ENCODE measurements at places on chromosomes 13 and 19.

- no peak for DNase-seq
These were observed 82.4 kb downstream of the EFNB2 start for GRCh38 chr13:106453101-106453500.

- no peak for DNase-seq
These were observed 63.0 kb downstream of the ITGBL1 start for GRCh38 chr13:101515504-101515903.

DNA sequence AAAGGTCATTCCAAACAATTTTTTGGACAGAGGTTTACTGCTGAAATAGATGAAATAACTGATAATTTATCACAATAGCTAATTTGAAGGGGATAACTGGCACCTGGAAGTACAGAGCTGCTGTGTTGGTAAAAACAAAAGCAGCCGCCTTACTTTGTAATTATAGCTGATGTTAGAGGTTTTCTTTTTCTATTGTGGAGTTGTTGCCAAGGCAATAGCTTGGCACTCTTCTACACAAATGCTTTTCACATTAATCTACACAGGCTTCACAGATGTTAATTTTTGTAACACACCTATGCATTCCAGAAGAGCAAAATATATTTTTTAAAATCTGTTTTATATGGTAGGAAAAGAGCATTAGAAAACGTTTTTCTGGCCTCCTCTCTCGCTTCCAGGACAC, 56.9 kb downstream of the LACC1 start:
- DNase-seq: no peak

DNA sequence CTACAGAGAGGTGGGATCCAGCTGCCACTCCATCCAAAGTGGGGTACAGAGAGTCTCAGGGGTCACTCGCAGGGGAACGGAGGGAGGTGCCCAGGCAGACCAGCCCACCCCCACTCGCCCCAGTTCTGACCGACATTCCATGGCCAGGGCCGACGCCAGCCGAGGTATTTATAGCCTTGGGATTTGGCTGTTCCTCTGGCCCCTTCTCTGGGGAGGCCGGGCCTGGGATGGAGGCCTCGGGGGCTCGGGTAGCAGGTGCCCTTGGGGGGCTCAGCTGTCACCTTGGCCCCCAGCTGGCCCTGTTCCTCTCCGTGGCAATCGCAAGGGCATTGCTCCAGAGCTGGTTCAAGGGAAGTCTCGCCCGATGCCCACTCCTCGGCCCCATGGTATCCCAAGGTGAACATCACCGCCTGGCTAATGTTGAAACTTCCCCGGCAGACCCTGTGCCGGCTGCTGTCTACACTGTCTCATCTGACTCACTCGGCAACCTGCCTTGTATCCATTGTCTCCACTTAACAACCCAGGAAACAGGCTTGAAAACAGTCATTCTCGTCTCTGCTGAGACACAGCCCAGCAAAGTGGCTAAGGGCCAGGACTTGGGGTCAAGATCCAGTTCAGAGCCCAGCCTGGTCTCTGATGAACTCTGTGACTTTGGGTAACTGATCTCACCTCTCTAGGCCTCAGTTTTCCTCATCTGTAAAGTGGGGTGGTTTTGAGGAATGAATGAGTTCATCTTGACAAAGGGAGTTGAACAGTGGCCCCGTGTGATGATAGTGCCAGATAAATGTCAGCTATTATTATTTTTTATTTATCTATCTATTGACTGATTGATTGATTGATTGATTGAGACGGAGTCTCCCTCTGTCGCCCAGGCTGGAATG, 9.7 kb downstream of the PRKACA start:
- DNase-seq: no peak

- no peak for DNase-seq
These were observed 23.5 kb upstream of the CD177 start for GRCh38 chr19:43329989-43330388.

DNA sequence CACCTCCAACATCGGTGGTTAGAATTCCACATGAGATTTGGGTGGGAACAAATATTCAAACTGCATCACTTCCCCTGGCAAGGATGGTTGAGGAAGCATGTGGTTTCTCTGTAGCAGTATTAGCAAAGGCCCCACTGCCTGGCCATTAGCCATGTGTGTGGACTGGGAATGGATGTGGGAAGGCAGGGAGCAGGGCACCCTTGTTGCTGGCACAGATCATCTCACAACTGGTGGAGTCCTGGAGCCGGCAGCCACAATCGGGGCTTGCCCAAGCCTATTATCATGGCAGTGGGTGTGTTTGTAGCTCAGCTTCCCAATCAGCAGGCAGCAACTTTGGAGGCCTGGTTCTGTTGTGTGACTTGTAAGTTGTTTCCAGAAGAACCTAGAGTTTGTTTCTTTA, 391.9 kb downstream of the DLEU7 start:
- no peak for DNase-seq

DNA sequence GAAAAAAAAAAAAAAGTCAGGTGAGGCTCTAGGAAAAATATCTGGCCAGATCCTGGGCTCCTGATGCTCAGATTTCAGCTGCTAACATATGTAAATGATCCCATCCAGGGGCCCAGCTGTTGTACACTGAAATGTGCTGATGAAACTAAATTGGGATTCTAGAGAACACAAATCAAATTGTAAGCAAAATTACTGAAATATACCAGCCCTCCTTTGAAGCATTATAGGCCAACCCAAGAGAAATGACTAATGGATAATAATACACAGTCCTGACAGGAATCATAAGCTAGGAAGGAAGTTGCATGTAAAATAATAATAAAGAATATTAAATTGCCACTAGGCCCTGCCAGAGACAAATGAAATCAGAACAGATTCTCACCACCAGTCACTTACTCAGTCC, 17.8 kb downstream of the KCTD12 start:
- DNase-seq: no peak

GRCh38 chr19:42113641-42114348, 18.5 kb downstream of the POU2F2 start:
- peak; percentile 49 for DNase-seq

GRCh38 chr19:4453232-4454179, 4.1 kb downstream of the UBXN6 start:
- DNase-seq: no peak

DNA sequence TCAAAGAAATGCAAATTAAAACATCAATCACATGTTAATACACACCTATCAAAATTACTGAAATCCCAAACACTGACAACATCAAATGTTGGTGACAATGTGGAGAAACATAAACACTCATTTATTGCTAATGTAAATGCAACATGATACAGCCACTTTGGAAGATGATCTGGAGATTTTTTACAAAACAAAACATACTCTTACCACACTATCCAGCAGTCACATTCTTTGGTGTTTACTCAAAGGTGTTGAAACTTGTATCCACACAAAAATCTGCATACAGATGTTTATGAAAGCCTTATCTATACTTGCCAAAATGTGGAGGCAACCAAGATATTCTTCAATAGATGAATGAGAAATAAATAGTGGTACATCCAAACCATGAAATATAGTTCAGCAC, 1219.5 kb upstream of the PCDH20 start:
- no peak for DNase-seq

DNA sequence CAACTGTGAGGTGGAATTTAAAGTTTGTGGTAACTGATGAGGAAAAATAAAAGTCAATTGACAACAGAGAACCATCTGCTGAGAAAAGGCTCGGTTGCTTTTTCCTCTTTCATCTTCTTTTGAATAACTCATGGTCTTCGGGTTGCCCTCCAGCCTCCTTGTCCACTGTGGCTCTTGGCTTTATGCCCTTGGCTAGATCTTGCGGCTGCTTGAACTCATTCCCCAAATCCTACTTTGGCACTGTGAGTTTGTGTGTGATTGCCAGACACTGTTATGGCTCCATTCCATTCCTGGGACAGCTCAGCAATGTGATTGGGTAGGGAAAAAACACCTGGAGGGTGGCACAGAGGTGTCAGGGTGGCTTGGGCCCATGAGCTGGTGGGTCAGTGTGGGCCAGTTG, 387.4 kb downstream of the DLEU7 start:
- DNase-seq: no peak

- no peak for DNase-seq
These were observed 262.1 kb downstream of the FGF9 start for GRCh38 chr13:21932996-21933395.

DNA sequence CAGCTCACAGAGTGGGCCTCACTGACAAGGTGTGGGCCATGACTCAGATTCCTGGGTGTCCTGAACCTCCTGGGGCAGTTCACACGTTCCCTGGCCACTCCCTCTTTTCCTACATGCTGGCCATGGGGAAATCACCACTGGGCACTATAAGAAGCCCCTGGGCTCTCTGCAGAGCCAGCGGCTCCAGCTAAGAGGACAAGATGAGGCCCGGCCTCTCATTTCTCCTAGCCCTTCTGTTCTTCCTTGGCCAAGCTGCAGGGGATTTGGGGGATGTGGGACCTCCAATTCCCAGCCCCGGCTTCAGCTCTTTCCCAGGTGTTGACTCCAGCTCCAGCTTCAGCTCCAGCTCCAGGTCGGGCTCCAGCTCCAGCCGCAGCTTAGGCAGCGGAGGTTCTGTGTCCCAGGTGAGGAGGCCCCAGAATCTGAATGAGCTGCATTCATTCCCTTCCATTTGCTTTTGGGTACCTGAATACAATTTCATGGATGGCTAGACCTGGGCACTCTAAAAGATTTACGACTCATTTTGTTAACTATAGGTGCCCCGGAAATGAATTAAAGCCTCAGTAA, at the start of gene OLFM4:
TSS of gene OLFM4 (plus strand) at position 177 of the 567 bp plus-strand sequence. CDS start at position 201, 24 bp downstream.
- no peak for DNase-seq

DNA sequence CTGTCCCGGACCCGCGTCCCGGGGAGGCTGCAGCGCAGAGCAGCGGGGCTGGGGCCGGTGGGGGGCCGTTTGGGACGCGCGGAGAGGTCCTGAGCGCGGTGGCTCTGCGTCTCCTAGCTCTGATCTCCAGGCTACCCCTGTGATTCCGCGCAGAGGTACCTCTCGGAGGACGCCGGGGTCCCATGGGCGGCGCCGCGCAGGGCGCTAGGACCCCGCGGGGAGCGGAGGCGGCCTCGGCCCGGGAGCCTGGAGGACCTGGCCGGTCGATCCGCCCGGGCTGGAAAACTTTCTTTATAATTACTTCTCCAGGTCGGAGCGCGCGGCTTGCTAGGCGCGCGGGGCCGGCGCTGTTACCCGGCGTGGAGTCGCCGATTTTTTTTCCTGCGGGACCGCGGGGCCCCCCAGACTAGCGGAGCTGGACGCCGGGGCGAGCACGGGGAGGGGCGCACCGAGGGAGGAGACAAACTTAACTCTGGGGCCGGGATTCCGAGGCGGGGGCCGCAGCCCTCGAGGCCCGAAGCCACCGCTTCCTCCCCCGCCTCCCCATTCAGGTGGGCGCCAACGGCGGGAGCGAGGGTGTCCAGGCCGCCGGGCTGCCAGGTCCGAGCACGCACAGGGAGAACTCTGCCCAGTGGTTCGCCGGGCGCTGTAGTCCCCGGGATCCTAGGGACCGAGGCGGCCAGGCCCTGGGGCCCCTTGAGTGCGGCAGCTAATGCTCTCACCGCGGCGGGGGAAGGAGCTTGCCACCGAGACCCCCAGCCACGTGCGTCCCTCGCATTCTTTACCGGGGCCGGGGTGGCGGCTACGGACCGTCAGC, 848 bp upstream of the CEBPA start:
- no peak for DNase-seq

GRCh38 chr13:43786766-43787517, at the start of gene ENOX1:
Gene ENOX1 (minus strand): TSS chr13:43786972.
- no peak for DNase-seq

DNA sequence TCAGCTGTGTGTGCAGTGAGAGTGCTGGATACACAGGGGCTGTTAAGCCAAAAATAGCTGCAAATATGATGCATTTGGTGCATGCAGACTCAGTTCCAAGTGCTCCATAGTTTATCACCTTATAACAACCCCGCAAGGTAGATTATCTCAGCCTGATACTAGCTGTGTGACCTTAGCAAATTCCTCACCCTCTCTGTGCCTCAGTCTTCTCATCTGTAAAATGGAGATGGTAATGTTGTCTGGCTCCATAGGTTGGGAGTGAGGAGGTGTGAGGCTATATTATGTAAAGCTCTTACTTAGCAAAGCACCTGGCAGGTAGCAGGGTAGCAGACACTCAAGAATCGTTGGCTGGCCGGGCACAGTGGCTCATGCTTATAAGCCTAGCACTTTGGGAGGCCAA, 23.8 kb upstream of the SHKBP1 start:
- DNase-seq: no peak

DNA sequence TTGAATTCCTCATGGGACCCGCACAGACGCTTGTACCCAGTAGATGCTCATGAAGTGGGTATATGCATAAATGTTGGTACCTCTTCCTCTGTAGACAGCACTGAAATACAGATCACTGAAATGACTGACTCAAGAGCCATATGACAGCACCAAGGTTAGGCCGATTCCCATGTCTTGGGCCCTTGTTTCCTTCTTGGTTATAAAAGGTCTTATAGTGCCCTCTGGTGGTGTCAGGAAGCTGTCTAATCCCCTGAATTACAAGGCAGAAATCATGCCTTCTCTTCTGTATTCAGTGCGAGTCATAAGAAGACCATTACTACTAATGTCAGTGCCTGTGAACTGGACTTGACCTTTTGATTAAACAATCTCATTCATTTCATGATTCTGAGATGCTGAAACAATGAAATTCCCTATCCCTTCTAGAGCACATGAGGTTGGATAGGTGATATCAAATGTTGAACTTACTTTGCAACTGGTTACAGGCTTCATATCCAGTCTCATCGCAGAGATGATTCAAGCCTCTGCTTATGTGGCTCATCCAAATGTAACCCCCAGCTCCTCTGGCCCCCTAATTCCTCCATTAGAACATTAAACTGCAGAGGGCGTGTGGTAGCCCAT, 59.7 kb downstream of the SPATA13 start:
- DNase-seq: peak; percentile 60

GRCh38 chr13:42656161-42656560, 82.2 kb downstream of the TNFSF11 start:
- DNase-seq: no peak

DNA sequence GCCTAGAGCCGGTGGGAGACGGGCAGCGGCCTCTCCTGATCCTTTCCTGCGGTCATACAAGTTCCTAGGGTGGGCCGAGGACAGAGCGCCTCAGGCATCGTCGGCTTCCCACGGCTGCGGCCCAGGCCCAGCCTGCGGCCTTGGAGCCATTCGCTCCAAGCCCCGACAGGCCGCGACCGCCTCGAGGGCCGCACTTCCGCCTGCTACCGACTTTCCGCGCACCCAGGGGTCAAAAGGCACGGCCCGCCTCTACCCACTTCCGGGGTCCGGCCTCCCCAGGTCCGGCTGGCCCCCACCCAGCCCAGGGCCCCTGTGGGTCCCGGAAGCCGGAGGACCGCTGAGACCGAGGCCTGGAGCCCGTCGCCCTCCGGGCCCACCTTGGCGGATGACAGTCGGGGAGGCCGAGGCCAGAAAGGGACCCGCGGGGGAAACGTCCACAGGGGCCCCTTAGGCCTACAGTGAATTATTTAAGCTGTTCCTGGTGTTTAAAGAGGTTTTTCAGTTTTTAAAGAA, 16.2 kb downstream of the ZIC2 start:
- DNase-seq: no peak

- DNase-seq: peak; percentile 97
These were observed 454.5 kb downstream of the IRS2 start for GRCh38 chr13:109331898-109332297.

DNA sequence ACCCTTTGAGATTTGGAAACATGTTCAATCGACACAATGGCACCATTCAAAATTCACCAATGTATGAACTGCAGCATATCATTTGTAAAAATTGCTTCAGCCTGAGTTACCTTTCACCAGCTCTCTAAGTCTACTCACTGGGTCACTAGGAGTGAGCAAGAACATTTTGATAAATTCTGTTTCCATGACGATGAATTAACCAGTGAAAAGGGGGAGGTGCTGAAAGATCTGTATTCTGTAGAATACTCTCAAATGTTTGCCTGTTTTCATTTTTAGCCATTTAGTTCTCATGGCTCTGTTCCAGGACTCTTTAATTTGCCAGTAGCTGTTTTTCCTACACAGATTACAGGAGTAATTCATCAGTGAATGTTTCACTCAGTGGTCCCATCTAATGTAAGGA, 883.4 kb downstream of the DIAPH3 start:
- DNase-seq: no peak

GRCh38 chr19:6459262-6460098, at the start of gene SLC25A23:
Gene SLC25A23 (minus strand): TSS chr19:6459792. CDS start chr19:6459628, 164 bp downstream.
- DNase-seq: peak; percentile 52
